NCI-H226 (cell line): ENCODE measurements at places on chromosomes 5 and 9.

DNA sequence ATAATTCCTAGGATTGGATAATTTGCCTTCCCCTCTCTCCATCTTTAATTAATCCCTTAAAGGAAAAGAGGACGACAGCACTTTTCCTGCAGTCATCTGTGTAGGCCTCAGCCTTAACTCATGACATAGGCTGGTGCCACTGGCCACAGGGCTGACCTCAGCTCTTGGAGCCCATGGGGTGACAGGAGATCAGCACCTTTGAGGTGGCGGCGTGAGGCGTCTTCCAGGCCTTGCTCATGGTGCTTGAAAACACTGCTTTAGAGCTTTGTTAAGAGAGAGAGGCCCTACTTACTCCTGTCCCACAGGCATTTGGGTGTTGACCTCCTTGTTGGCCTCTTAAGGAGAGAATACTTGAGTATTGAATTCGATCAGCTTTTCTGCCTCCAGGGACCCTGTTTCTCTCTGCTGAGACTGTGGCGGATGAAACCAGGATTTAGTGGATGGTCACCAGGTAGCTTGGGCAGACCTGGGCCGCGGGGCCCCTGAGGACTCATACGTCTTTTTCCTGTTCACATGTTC, 23.4 kb downstream of the TENT4A start:
- DNase-seq = no peak

DNA sequence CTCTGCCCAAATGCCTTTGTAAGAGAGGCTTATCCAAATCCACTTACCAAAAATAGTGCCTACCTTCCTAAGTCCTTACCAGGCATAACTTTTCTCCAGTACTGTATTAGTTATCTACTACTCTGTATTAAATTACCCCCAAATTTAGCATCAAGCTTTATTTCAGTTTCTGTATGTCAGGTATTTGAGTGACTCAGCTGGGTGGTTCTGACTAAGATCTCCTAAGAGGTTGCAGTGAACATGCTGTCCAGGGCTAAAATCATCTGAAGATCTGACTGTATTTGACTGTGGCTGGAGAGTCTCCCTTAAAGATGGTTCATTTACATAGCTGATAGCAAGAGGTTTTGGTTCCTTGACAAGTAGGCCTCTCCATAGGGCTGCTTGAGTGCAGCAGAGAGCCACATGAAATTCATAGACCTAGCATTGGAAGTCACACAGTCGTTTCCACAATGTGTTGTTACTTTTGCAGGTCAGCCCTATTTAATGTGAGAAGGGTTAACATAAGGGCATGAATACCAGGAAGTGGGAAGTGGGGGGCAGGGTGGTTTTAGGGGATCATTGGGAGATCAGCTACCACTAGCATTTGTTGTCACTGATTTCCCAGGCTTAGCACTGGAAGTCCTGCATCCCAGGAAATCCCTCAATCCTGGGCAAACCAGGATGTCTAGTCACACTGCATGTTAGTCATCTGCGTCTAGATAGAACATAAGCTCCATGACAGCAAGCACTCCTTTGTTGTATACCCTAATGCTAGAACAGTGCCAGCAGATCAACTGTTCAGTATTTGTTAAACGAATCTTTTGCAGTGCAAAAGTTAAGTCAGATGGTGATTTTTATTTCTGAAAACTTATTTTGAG, 2.0 kb upstream of the ZNF622 start:
- peak; percentile 57 for DNase-seq

GRCh38 chr9:24382566-24382965, 163.1 kb downstream of the IZUMO3 start:
- no peak for DNase-seq

DNA sequence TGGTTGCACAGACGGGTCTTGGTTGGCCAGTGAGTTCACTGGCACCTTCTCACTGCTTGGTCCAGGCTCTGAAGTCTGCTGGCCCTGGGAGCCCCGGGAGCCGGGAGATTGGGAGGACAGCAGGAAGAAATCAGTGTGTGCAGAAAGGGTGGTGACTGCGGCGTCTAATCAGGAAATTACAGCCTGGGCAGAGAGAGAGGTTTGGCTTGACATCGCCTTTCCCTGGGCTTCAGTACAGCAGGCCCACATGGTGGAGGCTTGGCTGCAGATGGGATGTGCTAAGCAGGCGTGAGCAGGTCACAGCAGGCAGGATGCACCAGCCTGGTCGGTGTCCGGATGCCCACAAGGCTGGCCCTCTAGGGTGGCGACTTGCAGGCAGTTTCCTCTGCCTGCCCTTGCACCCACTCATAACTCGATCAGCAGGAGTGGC, 17.2 kb downstream of the PITX1 start:
- no peak for DNase-seq

GRCh38 chr5:142601432-142601831, 84.5 kb downstream of the FGF1 start:
- DNase-seq = no peak

DNA sequence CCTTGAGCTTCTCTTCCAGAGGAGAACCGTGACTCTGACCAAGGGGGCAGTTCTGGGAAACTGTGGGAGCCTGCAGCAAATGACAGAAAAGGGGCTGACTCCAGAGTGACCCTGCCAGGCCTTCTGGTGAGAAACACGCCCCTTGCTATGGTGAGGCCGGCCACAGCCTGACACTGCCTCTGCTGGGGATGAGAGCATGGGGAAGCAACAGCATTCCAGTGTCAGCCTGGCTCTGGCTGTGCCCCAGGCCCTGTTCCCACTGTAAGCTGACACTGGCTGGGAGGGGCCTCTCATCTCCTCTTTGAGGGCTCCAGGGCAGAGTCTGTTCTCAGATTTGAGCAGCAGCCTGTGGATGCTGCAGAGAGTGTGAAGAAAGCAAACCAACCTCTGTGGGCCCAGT, 180.0 kb upstream of the IL12B start:
- peak; percentile 81 for DNase-seq

DNA sequence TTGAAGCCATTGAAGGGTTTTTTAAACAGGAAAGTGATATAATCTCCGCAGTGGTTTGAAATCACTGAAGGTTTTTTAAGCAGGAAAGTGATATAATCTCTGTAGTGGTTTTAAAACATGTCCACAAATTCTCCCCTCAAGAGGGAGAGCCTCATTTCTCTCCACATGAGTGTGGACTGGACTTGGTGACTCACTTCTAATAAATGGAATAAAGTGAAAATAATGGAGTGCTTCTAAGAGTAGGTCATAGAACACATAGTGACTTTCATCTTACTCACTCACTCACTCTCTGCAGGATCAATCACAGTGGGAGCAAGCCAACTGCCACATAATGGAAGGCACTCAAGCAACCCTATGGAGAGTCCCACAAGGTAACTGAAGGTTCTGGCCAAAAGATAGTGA, 12.0 kb downstream of the CTNNAL1 start:
- peak; percentile 69 for DNase-seq

DNA sequence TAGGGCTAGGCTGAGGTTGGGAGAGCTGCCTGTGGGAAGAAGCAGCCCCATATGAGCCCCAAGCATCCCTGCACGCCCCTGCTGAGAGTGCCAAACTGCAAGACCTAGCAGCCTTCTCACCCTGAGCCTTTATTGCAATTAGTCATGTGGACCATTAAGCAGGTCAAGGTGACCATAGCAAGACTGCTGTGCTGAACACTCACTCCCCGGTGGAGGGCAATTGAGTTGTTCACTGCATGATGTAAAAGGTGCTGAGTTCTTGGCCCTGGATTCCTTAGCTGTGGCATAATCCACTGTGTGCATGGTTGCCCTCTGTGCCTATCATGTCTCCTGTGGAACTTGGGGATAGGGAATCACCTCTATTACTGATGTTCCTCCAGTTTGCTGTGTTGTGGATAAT, 131.1 kb downstream of the FOXD1 start:
- no peak for DNase-seq

- no peak for DNase-seq
These were observed 80.9 kb upstream of the IRX2 start for GRCh38 chr5:2832394-2832793.

GRCh38 chr9:136700959-136701667, 11.3 kb upstream of the DIPK1B start:
- no peak for DNase-seq

- no peak for DNase-seq
These were observed 10.6 kb upstream of the HMCN2 start for GRCh38 chr9:130254747-130255630.

- DNase-seq = no peak
These were observed 26.3 kb downstream of the MAML1 start for GRCh38 chr5:179758955-179759354.

GRCh38 chr9:137252555-137253506, 1.7 kb downstream of the STPG3 start:
- no peak for DNase-seq

- no peak for DNase-seq
These were observed at the start of gene GNAQ for GRCh38 chr9:78031444-78031892. Gene GNAQ (minus strand): TSS chr9:78031811. CDS start chr9:78031235, 576 bp downstream.
